ENCODE measurements at places on chromosomes 16 and 17. TPM values are rescaled to one million over a fixed set of nuclear protein-coding genes. Genes with fewer than 3 reads are reported as not detected.

Gene CACNG3
- not detected for polyA plus RNA-seq

- H3K27ac ChIP-seq = no peak overlapping the region
- no peak for DNase-seq
- peaks cover 29% of the 10 kb centered on the region for H3K36me3 ChIP-seq
- no peaks in the 10 kb centered on the region for H3K27me3 ChIP-seq
- peaks cover 5% of the 10 kb centered on the region for H3K4me1 ChIP-seq
- H3K4me3 ChIP-seq = no peak overlapping the region
Observed at GRCh38 chr16:71479420-71479819, 9.7 kb downstream of the ZNF19 start.

DNA sequence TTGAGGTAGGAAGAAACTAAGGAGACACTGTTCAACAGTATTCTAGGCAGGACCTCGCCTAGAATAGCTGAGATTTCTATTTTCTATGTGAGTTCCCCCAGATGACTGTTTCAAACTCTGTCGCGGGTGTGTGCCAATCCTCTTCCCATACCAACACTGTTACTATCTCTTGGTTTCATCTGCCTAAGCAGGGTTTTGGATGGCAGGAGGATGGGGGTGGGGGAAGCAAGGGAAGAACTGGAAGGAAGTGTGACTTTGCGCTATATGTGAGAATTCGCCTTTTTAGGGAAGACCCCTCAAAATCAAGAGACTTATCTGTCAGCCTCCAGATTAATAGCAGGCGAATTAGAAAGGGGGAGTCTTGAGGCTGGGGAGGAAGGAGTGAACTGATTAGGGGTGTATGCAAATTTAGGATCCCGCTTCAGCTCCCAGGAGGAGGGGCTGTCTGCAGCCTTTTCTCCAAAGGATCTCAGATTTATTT, 521 bp upstream of the G6PC3 start:
- peak overlapping the region; percentile 86 for H3K27ac ChIP-seq
- DNase-seq = peak; percentile 51
- H3K4me3 ChIP-seq = peak overlapping the region; percentile 84
- H3K4me1 ChIP-seq = peaks cover 62% of the 10 kb centered on the region
- peaks cover 8% of the 10 kb centered on the region for H3K36me3 ChIP-seq
- no peaks in the 10 kb centered on the region for H3K27me3 ChIP-seq

DNA sequence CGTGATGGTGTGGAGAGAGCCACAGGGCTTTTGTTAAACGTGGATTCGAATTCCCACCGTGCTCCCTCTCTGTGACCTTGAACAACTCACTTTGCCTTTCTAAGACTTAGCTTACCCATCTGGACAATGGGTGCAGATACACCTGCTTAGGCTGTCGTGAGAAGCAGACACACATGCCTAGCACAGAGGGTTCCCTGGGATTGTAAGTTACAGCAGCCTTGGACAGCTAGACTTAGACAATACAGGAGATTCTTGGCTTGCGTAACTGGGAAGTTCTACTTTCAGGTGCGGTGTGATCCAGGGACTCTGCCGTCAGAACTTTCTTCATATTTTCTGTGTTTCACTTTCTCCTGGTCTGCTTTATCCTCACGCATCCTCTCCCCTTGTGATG, 127.0 kb downstream of the ABCC1 start:
- DNase-seq = peak; percentile 29
- peaks cover 39% of the 10 kb centered on the region for H3K4me1 ChIP-seq
- H3K4me3 ChIP-seq = peak overlapping the region; percentile 54
- H3K36me3 ChIP-seq = peaks cover 68% of the 10 kb centered on the region

Gene TMEM235
- polyA plus RNA-seq = not detected

DNA sequence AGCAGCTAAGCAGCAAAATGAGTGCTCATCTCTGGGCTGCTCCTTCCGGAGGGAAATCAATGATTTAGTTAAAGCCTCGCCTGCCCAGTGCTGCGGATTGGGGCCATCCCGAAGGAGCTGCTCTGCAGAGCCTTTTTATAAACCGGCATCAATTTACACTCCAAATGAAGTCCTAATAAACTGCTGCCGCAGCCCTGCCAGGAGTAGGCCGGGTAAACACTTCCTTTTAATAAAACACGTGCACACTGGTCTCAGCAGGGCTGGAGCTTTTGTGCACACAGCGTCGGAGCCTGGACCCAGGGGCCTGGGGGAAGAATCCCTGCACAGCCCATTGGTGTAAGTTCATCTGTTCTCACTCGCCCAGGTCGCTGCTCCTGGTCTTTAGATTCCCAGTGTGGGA, 79.6 kb upstream of the HS3ST2 start:
- no peak for DNase-seq
- H3K4me3 ChIP-seq = no peak overlapping the region
- H3K27me3 ChIP-seq = peaks cover 2% of the 10 kb centered on the region
- no peaks in the 10 kb centered on the region for H3K4me1 ChIP-seq
- no peak overlapping the region for H3K27ac ChIP-seq

GRCh38 chr17:74287031-74287602, 13.1 kb downstream of the DNAI2 start:
- H3K36me3 ChIP-seq = no peaks in the 10 kb centered on the region
- DNase-seq = no peak
- H3K4me3 ChIP-seq = no peak overlapping the region
- peaks cover 11% of the 10 kb centered on the region for H3K27me3 ChIP-seq
- H3K27ac ChIP-seq = no peak overlapping the region

Gene HSD17B2
- polyA plus RNA-seq = not detected

GRCh38 chr16:56609463-56609921, 1.1 kb downstream of the MT2A start:
- H3K27me3 ChIP-seq = no peaks in the 10 kb centered on the region
- peaks cover 34% of the 10 kb centered on the region for H3K4me1 ChIP-seq
- peak; percentile 96 for DNase-seq
- H3K4me3 ChIP-seq = peak overlapping the region; percentile 87
- peak overlapping the region; percentile 81 for H3K27ac ChIP-seq

DNA sequence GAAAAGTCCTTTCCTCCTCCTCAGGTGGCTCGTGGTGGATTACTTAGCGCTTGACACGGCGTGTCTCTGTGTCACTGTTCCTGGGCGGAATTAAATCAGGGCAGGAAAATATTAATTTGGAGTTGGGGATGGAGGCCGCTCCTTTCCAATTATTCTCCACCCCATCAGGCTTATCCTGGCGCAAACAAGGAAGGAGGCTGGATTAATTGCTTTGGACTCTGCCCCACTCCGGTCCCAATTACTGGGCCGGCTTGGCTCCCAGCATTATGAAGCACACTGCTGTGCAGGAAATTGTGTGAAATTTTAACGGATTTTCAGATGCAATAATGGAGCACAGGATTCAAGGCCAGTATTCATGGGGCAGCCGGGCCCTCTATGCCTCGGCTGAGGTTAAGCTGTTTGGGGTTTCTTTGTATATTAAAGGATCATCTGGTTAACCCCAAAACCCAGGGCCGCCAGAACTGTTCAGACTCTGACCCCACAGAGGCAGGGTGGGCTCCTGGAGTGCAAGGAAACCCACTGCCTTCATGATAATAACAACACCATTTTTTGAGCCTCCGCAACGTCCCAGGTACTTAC, 87.8 kb downstream of the MRM1 start:
- no peak overlapping the region for H3K27ac ChIP-seq
- DNase-seq = no peak
- no peak overlapping the region for H3K4me3 ChIP-seq
- H3K36me3 ChIP-seq = no peaks in the 10 kb centered on the region
- H3K27me3 ChIP-seq = no peaks in the 10 kb centered on the region
- no peaks in the 10 kb centered on the region for H3K4me1 ChIP-seq

Gene ZFP1
- 4.0 TPM for polyA plus RNA-seq

DNA sequence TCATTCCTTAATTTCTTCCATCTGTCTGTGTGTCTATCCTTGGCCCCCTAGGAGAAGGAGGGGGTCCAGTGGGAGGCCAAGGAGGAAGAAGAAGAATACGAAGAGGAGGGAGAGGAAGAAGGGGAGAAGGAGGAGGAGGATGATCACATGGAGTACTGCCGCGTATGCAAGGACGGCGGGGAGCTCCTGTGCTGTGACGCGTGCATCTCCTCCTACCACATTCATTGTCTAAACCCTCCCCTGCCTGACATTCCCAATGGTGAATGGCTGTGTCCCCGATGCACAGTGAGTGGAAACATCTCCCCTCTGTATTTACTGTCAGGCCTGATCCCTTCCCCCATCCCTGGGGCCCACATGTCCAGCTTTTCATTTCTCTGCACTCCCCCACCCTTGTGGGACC, 6.3 kb downstream of the CHD3 start:
- H3K27ac ChIP-seq = no peak overlapping the region
- no peak overlapping the region for H3K4me3 ChIP-seq
- H3K36me3 ChIP-seq = peaks cover 92% of the 10 kb centered on the region

Gene KRT35
- polyA plus RNA-seq = not detected

GRCh38 chr17:15175356-15175755, 89.8 kb downstream of the PMP22 start:
- no peak overlapping the region for H3K27ac ChIP-seq
- no peaks in the 10 kb centered on the region for H3K27me3 ChIP-seq
- no peak for DNase-seq
- no peaks in the 10 kb centered on the region for H3K4me1 ChIP-seq
- H3K4me3 ChIP-seq = no peak overlapping the region
- no peaks in the 10 kb centered on the region for H3K36me3 ChIP-seq

Gene CTF1
- polyA plus RNA-seq = not detected

Gene JPH3
- not detected for polyA plus RNA-seq

GRCh38 chr16:66695935-66696668, 441 bp downstream of the CMTM4 start:
- DNase-seq = no peak
- peak overlapping the region; percentile 58 for H3K27ac ChIP-seq
- H3K4me1 ChIP-seq = peaks cover 72% of the 10 kb centered on the region
- peak overlapping the region; percentile 40 for H3K4me3 ChIP-seq
- H3K36me3 ChIP-seq = no peaks in the 10 kb centered on the region

DNA sequence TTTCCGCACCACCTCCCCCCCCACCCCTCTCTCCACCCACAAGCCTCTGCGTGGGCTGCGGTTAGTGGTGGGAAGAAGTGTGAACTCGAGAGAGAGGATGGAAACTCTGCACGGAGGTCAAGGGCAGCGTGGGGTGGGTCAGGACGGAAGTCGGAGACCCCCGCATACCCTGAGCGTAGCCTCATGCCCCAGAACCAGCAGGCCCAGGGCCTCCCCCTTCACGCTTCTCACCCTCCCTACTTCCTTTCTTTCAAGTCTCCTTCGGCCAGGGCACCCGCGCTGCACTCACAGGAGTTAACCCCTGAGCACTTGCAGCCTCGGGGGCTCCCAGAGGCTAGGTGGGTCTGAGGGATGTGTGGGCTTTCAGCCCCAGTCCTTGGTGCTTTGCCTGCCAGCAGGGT, 9.2 kb downstream of the TBKBP1 start:
- H3K27ac ChIP-seq = no peak overlapping the region
- peaks cover 15% of the 10 kb centered on the region for H3K27me3 ChIP-seq
- H3K4me3 ChIP-seq = no peak overlapping the region
- H3K36me3 ChIP-seq = no peaks in the 10 kb centered on the region
- no peak for DNase-seq

GRCh38 chr16:31487720-31488467, 5.0 kb downstream of the SLC5A2 start:
- H3K4me1 ChIP-seq = peaks cover 21% of the 10 kb centered on the region
- peak overlapping the region; percentile 43 for H3K4me3 ChIP-seq
- DNase-seq = peak; percentile 28

Gene KRT9
- polyA plus RNA-seq = not detected

GRCh38 chr16:90004577-90004976, 14.7 kb downstream of the DBNDD1 start:
- H3K27me3 ChIP-seq = peaks cover 6% of the 10 kb centered on the region
- no peaks in the 10 kb centered on the region for H3K36me3 ChIP-seq
- peaks cover 7% of the 10 kb centered on the region for H3K4me1 ChIP-seq

Gene NME3
- 57.7 TPM for polyA plus RNA-seq

Gene NXPH3
- not detected for polyA plus RNA-seq

DNA sequence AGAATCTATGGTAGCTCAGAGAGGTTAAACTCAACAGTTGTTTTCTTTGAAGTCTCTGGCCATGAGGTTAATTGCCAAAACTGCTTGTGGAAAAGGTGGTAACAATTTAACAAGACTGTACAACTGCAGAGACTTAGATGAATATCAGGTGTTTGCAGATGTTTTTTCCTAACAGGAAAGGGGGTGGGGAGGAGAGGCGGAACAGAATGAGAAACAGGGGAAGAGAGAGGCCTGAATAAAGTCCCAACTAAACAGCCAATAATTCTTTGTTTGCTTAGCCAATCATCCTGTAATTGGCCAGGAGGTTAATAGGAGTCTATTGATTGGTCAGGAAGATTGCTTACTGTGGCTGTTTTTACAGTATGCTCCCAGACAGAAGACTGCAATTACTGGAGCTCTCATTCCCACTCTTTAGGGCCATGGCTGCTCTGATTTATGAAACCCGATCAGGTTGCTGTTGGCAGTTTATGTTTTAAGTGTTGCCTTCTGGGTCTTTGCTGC, 249.7 kb upstream of the TBX2 start:
- H3K27ac ChIP-seq = no peak overlapping the region
- peaks cover 30% of the 10 kb centered on the region for H3K4me1 ChIP-seq
- no peaks in the 10 kb centered on the region for H3K27me3 ChIP-seq
- no peaks in the 10 kb centered on the region for H3K36me3 ChIP-seq

Gene TPSG1
- polyA plus RNA-seq = not detected

DNA sequence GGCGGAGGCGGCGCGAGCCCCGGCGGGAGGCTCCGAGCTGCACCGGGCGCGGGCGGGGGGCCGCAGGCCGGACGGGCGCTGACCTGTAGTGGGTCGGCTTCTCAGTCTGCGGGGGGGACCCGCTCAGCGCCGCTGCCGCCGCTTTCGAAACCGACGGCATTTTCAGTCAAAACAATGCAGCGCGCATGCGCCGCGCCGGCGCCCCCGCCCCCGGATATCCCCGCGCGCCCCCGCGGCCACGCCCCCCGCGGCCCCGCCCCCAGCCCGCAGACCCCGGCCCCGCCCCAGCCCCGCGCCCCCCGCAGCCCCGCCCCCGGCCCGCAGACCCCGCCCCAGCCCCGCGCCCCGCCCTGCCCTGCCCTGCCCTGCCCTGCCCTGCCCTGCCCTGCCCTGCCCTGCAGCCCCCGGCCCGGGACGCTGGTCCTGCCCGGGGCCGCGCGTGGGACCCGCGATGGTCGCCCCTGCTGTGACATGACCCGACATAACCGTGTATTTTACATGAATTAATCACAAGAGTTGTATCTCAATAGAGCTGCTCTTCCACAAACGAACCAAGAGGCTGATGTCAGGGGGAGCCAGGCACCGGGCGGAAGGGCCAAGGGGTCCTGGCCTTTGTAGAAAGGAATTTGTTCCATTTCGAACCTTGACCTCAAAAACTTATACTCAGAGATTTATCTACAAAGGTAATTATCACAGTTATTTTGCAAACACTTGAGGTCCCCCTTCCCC, at the start of gene UNKL:
Gene UNKL, minus strand, starts transcription at position 173 of the 729 bp plus-strand sequence. Its CDS starts 13 bp downstream, at position 160.
- peak; percentile 65 for DNase-seq
- H3K36me3 ChIP-seq = peaks cover 9% of the 10 kb centered on the region
- peak within 1 kb of the TSS; percentile 80 for H3K4me3 ChIP-seq
- peaks cover 23% of the 10 kb centered on the region for H3K4me1 ChIP-seq
- peak within 1 kb of the TSS; percentile 83 for H3K27ac ChIP-seq
- H3K27me3 ChIP-seq = no peaks in the 10 kb centered on the region

GRCh38 chr16:51713502-51713901, 562.4 kb upstream of the SALL1 start:
- no peaks in the 10 kb centered on the region for H3K4me1 ChIP-seq
- H3K27ac ChIP-seq = no peak overlapping the region
